WTC11 (cell line): ENCODE measurements at places on chromosomes 3 and 15. TPM values are rescaled to one million over a fixed set of nuclear protein-coding genes. Genes with fewer than 3 reads are reported as not detected.

The SPESP1 gene
- total RNA-seq, result not detected in 3 replicates

The ZNF80 gene
- total RNA-seq, result not detected in 3 replicates

DNA sequence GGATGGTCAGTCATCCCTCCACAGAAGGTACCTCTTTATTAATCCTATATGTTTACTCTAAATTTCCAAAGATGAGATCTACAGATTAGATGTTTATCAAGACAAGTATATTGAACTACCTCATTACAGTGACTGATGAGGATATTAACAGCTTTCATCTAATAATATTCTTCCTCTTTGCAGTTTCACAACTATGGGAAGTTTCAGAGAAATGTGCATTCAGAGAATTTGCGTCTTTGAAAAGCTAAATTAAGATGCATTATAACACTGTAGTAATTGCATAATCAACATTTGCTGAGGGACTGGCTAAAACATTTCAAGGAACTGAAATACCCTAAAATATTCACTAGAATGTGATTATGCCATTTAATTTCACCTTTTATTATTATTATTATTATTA is 46.7 kb downstream of the MCF2L2 start:
- no peak for DNase-seq

- no peak for DNase-seq
These were observed 9.2 kb upstream of the LIMD1 start for GRCh38 chr3:45585371-45585770.

GRCh38 chr3:79041621-79042020 is 726.2 kb downstream of the ROBO1 start:
- DNase-seq, result no peak

- no peak for DNase-seq
These were observed 18.4 kb downstream of the ANKDD1A start for GRCh38 chr15:64930019-64930652.

- no peak for DNase-seq
These were observed 385.2 kb upstream of the MCTP2 start for GRCh38 chr15:93846148-93846547.

The CPA3 gene
- not detected in 3 replicates for total RNA-seq

GRCh38 chr15:27328186-27328585 is 357.2 kb downstream of the GABRG3 start:
- no peak for DNase-seq

The AP2M1 gene
- 370 to 399 TPM (median 383 TPM) in 3 replicates for total RNA-seq

- DNase-seq, result no peak
These were observed 29.4 kb downstream of the FHIT start for GRCh38 chr3:61221759-61222362.

GRCh38 chr3:52986049-52986448 is 59.8 kb downstream of the SFMBT1 start:
- no peak for DNase-seq

The SYNPR gene
- total RNA-seq, result 0.78 to 1.4 TPM (median 0.85 TPM) in 3 replicates

GRCh38 chr3:111768571-111769100 is 90.4 kb upstream of the PHLDB2 start:
- no peak for DNase-seq

The VGLL3 gene
- total RNA-seq, result 6.1 to 10.4 TPM (median 6.9 TPM) in 3 replicates

GRCh38 chr3:10907262-10907661 is 85.3 kb upstream of the SLC6A1 start:
- no peak for DNase-seq

DNA sequence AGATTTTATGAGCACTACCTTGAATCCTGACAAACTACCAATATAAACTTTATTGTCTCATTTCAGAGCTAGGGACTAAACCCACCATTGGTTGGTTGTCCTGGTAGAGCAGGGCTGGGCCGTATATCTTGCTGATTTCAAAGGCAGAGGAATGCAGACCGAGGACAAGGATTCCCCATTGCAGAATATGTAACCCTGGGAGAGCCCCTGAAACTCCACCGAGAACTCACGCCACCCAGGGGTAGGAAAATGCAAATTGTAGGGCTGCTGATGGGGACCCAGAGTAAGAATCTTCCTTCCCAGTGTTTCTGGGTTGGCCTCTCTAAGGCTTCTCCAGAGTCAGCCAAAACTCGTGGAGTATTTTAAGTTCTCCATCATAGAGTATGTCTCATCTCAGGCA is 235.3 kb downstream of the ABHD5 start:
- DNase-seq, result peak; percentile 38

DNA sequence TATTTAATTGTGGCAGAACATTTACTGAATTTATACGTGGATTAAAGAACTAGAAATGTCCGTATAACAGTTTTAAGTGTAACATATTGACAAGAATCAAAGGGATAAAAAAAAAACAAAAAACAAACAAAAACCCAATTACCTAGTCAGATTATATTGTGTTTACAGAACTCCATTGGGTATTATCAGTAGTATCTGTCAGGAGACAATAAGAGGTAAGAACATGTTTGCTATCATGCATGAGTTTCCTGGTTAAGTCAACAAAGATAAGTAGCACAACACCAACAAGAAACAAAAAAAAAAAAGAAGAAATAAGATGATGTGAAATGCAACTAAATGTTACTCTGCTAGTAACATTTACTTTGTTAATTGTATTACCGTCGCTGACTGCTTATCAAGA is 570.6 kb downstream of the ZBBX start:
- no peak for DNase-seq

DNA sequence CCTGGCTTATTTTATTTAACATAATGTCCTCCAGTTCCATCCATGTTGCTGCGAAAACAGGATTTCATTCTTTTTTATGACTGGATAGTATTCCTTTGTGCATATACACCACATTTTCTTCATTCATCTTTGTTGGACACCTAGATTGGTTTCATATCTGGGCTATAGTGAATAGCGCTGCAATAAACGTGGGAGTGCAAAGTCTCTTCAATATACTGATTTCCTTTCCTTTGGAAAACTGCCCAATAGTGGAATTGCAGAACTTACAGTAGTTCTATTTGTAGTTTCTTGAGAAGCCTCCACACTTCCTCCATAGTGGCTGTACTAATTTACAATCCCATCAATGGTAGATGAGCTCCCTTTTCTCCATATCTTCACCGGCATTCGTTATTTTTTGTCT is 72.5 kb upstream of the KLHL25 start:
- no peak for DNase-seq

DNA sequence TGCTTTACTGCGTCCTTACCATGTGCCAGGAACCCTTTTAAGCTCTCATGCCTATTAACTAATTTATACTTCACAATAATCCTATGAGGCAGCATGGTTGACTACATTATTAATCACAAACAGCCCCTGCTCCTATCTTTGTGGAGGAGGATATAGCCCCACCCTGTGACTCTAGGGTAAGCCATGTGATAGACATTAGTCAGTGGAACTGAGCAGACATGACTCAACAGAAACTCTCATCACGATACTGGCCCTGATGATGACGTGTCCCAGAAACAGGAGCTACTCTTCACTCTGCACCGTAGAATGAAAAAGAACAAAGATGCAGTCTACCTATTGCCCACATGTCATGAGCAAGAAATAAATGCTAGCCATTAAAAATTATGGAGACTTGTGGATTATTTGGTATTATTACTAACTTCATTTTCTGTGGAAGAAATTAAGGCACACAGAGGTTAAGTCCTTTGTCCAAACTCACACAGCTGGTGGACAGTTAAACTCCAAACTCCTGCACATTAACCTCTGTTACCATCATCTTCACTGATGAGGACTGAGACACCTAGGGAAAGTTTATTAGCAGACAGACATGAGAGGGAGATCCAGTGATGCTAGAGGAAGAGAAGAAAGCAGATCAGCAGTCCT is 51.2 kb downstream of the CFAP20DC start:
- no peak for DNase-seq

- DNase-seq, result no peak
These were observed 27.8 kb downstream of the CHP1 start for GRCh38 chr15:41258750-41259471.

- DNase-seq, result no peak
These were observed 154.2 kb downstream of the MECOM start for GRCh38 chr3:169509359-169509758.

- peak; percentile 57 for DNase-seq
These were observed 210.5 kb downstream of the DOCK3 start for GRCh38 chr3:50885070-50885850.

- DNase-seq, result no peak
These were observed 238.2 kb downstream of the GREM1 start for GRCh38 chr15:32956006-32956405.

DNA sequence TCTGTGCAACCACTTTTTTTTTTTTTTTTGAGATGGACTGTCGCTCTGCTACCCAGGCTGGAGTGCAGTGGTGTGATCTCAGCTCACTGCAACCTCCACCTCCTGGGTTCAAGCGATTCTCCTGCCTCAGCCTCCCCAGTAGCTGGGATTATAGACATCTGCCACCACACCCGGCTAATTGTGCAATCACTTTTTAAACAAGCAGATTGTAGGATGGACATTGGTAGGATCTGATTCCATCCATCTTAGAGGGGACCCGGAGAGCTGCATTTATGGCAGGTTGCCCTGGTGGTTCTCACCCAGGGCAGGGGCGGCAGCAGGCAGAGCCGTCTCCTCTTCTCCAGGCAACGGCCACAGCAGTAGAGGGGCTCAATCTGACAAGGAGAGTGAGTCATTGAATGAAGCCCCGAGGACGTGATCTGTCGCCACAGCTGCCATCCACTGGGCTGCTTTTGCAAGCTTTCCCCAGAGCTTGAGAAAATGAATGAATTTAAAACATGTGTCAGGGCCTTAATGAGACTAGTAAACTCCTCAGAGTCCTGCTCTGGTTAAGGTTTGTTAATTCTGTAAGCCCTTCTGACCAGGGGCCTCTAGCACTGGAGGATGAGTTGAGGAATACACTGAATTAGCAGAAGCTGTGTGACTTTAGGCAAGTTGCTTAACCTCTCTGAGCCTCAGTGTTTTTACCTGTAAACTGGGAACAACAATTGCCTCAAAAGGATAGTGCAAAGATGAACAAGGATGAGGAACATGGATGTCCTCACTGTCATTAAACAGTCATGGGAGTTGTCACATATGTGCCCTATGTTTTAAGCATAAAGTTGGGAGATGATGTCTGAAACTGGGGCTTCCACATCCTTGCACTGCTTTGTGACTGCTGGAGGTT is 129.1 kb downstream of the ASB7 start:
- DNase-seq, result no peak

The GATA2 gene
- 1.3 to 1.6 TPM (median 1.5 TPM) in 3 replicates for total RNA-seq

GRCh38 chr15:85927931-85928537 is 133.3 kb upstream of the KLHL25 start:
- DNase-seq, result no peak
